Neuronal stem cell (in vitro differentiated cells): ENCODE measurements at places on chromosomes 3 and 15.
A peak's percentile ranks its signal among the peaks of the same experiment; 100 is the strongest.

- DNase-seq: no peak
Measured at GRCh38 chr3:126845920-126846715, 136.8 kb upstream of the PLXNA1 start.

DNA sequence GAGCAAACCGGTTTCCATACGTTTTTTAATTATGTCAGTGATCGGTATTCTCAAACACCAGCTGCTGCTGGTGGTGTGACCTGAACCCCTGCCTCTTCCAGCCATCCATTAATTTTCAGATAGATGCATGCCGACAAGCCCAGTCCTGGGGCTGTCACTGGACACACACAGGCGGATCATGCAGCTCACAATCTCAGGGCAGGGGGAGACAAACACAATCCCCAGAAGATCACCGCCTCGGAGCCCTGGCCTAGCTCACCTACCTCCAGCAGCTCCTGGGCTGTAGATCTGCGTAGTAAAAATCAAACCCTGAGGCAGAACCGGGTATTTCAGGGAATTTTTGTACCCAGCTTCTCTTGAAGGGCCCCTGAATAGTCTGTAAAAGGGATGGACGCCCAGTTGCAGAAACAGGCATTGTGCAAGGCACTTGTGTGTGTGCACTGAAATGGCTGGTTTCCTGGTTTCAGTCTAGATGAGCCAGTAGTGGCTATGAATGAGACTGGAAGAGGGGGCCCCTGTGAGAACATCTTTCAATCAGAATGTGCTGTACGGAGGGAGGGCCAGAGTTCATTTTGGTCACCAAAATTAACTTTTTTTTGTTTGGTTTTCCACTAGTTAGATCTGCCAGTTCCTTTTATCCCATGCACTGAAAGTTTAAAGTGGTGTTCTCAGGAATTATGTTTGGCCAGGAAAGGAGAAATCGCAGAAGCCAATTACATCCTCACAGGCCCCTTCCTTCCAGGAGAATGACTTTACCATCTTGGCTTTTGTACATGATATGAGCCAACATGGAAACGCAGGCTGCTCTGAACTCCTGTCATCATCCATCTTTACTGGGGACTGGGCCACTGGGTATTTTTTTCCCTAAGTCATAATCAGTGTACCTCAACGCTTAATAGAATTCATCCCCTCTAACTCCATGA lies 55.0 kb upstream of the RPL32 start:
- no peak for DNase-seq

DNA sequence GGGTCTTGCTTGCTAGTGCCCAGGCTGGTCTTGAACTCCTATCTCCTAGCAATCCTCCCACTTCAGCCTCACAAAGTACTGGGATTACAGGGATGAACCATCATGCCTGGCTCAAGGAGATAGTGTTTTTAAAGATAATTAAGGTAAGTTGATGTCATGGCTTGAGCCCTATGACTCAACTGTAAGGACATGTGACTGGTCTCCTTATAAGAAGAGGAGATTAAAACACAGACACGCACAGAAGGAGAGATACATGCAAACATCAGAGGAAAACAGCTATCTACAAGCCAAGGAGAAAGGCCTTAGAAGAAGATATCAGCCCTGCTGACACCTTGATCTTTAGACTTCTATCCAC lies 220.4 kb upstream of the GADL1 start:
- DNase-seq: no peak

DNA sequence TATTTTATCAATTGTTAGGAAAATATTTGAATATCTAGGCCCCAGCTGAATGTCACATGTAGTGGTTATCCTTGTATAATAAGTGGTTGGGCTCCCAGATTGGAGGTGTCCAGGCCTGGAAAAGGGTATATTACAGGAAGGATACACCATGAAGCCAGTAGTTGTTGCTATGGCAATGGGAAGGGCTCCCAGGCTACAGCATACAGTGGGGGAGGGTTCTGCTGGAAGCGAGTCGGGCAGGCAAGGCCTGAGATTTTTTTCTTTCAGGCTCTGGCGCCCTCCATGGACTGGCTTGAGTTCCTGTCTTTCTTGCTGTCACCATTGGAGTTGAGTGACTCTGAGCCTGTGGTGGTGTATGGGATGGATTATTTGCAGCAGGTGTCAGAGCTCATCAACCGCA lies 8.9 kb downstream of the ECE2 start:
- peak; percentile 41 for DNase-seq

GRCh38 chr3:172908771-172909270 lies 158.3 kb downstream of the ECT2 start:
- no peak for DNase-seq

- DNase-seq: no peak
Measured at GRCh38 chr3:181847276-181847675, 135.6 kb downstream of the SOX2 start.

DNA sequence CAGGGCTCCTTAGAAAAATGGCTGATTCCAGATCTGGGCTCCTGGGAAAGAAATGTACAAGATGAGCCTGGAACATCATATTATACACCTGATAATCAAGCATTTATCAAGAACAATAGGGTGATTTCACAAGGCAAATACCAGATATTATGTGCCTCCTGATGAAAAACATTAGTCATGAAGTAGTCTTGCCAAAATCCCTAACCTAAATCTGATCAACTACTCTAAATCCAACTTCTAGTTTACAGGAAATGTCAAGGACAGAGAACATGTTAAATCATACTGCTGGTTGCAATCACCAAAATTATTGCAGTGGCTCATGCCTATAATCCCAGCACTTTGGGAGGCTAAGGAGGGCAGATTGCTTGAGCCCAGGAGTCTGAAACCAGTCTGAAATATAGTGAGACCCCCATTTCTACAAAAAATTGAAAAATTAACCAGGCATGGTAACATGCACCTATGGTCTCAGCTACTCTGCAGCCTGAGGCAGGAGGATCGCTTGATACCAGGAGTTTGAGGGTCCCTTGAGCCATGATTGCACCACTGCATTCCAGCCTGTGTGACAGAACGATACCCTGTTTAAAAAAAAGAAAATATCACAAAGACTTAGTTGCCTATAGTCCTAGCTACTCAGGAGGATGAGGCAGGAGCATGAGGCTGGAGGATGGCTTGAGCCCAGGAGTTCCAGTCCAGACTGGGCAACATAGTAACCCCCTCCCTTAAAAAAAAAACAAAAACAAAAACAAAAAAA lies 34.9 kb upstream of the ATP13A3 start:
- no peak for DNase-seq

GRCh38 chr15:66733976-66734375 lies 31.9 kb downstream of the SMAD6 start:
- DNase-seq: no peak

GRCh38 chr3:10955711-10956453 lies 36.7 kb upstream of the SLC6A1 start:
- no peak for DNase-seq

GRCh38 chr15:66126031-66126441 lies 127.5 kb downstream of the MEGF11 start:
- DNase-seq: no peak

- peak; percentile 26 for DNase-seq
Measured at GRCh38 chr3:115885621-115886020, 262.3 kb downstream of the GAP43 start.

DNA sequence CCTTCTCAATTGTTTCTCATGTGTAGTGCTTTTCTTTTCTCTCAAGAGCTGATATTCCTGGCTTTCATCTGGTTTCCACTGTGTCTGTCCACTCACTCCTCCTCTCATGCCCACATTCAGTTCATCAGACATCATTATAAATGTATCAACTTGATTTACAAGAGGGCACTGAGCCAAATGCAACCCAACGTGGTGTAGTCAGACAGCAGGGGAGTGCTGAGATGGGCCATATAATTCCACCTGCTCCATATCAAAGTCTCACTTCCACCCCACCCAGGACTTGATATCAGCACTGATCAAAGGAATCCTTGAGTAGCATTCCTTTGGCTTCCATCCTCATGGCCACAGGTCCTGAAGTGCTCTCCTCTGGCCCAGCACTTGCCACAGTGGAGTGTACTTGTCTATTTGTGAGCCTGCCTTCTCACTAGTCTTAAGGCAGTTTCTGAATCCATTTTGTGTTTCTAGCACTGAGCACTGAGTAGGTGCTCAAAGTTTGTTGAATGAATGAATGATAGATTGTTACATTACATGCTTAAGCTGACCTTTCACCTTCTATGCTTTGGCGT lies 252.8 kb downstream of the CLSTN2 start:
- no peak for DNase-seq
